ENCODE measurements at places on chromosomes 5 and 9.

DNA sequence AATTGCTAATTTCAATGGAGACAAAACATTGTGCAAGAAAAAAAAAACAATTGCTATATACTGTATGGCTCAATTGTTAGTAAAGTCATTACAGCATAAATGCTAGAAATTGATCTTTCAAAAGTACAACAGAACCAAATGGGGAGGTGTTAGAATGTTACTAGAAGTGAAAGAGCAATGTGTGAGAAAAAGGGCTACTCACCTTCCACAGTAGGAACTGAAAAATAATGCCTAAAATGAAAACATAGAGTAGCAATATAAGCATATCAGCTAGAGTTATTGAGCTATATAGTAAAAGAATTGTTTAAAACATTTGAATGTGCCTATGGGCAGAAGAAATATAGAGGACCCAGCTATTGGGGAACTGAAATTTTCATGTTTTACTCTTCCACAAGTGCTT, 10.9 kb upstream of the RXFP3 start:
- H3K4me1 ChIP-seq: peaks cover 4% of the 10 kb centered on the region
- H3K4me3 ChIP-seq: no peak overlapping the region
- DNase-seq: no peak
- H3K36me3 ChIP-seq: no peaks in the 10 kb centered on the region
- no peak overlapping the region for H3K27ac ChIP-seq

- peaks cover 25% of the 10 kb centered on the region for H3K4me1 ChIP-seq
- H3K4me3 ChIP-seq: no peak overlapping the region
- no peaks in the 10 kb centered on the region for H3K36me3 ChIP-seq
- no peaks in the 10 kb centered on the region for H3K27me3 ChIP-seq
- DNase-seq: no peak
Measured at GRCh38 chr5:126365446-126366198, 57.6 kb upstream of the GRAMD2B start.

GRCh38 chr9:99506747-99507348, 284.8 kb downstream of the SEC61B start:
- no peaks in the 10 kb centered on the region for H3K36me3 ChIP-seq
- H3K4me3 ChIP-seq: no peak overlapping the region
- no peak for DNase-seq
- H3K4me1 ChIP-seq: no peaks in the 10 kb centered on the region
- H3K27ac ChIP-seq: no peak overlapping the region

DNA sequence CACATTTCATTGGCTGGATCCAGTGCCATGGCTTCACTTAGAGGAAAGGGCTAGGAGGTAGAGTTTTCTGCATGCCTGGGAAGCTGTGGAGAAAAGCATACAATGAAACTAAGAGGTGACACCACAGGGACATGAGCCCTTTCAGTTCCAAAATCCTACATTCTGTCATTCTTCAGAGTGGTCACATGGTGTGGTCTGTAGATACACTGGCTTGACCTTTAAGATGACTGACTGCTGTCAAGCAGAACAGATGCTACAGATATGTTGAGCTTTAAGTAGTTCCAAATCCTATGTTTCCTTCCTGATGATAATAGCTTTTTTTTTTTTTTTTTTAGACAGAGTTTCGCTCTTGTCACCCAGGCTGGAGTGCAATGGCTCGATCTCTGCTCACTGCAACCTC, 26.2 kb downstream of the DMRT3 start:
- H3K4me1 ChIP-seq: no peaks in the 10 kb centered on the region
- H3K27me3 ChIP-seq: peaks cover 10% of the 10 kb centered on the region
- no peak overlapping the region for H3K27ac ChIP-seq
- no peak for DNase-seq

DNA sequence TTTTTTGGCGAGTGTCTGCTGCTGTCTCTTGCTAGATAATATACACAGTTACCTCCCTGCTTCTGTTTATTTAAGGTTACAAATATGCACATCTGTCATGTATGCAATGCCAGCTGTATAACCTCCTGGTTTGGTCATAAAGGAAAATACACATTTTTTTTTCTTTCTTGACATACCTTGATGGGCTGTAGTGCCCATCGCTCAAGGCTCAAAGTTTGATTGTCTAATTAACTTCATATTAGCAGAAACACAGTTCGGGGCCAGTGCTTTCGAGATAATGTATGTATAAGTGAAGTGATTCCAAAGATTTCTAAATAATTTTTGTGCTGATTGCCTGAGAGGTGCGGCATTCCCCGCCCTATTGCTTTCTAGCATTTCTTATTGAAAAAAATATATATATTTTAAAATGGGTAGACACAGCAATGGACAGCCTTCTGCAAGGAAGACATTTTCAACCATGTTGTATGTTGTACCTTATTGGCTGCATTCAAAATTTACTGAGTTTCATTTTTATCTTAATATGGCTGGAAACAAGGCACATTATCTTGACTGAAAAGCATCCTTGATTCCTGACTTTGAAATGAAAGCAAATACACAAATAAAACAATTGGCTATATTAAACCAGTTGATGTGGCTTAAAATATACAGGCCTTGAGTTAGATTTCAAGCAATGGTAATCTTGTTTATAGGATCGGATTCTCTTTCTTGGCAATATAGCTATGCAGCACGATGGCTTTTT, 206.2 kb downstream of the MEF2C start:
- H3K36me3 ChIP-seq: no peaks in the 10 kb centered on the region
- peaks cover 11% of the 10 kb centered on the region for H3K4me1 ChIP-seq
- H3K27me3 ChIP-seq: peaks cover 100% of the 10 kb centered on the region
- DNase-seq: no peak
- H3K27ac ChIP-seq: no peak overlapping the region

DNA sequence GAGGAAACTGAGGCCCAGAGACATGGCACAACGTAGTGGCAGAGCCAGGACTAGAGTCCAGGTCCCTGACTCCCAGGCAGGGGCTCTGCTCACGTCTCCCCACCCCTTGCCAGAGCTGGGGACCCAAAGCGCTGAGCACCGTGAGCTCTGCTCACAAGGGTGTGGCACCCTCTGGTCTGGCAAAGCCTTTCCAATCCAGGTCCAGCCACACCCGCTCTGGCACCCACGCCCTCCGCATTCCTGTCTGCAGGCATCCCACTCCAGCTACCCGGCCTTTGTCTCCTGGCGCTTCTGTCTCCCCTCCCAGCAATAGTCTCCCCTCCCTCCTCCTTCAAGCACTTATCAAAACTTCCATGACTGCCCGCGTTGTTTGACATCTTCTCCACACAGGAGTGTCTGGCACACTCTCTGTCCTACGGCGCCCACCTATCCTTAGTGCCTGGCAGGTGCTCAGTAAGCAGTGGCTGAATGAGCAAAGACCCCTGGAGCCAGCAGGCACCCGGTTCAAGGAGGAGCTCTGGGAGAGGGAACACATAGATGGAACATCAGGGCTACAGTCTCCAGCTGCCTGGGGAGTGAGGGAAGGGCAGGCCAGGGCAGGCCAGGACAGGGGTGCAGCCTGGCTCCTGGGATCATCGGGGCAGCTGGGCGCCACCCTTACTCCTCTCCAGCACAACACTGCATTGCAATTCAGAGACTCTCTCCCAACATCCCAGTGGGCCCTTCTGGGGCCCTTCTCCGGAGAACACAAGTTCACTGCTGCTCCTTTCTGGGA, 12.0 kb downstream of the HIGD2A start:
- no peak overlapping the region for H3K4me3 ChIP-seq
- H3K36me3 ChIP-seq: no peaks in the 10 kb centered on the region
- H3K4me1 ChIP-seq: no peaks in the 10 kb centered on the region
- DNase-seq: no peak
- no peak overlapping the region for H3K27ac ChIP-seq

DNA sequence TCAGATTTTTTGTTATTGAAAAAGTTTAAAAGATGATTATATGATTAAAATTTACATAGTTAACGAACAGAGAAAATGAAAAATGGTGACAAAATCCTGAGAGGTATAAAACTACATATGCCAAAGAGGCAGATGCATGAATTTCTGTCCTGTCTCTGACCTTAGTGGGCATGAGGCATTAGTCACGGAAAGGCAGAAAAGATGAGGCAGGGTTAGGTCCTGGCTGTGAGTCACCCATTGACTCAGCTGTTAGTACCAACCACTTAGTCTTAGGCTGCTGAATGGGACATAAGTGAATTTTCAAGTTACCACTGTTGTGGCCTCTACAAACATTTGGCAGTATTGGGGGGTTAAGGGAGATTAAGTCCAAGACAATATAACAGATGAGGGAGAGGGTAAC, 33.1 kb downstream of the RASA1 start:
- DNase-seq: no peak
- no peak overlapping the region for H3K4me3 ChIP-seq
- no peaks in the 10 kb centered on the region for H3K4me1 ChIP-seq

DNA sequence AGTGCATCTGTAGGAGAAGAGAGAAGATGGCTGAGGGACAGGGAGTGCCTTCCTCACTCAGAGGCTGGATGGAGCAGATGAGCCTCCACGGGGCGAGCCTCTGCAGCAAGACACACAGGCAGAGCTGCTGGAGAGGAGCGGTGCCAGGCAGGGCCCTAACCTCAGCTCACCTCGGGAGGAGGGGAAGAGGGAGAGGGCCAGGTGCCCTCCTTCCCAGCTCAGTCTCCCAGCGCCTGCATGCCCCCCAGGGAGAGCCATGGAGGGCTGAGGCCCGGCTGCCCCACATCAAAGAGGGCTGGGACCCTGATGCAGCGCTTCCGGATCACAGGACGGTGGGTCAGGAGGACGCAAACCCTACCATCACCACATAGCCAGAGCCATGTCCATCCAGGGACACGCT, 13.6 kb upstream of the SPATA31E1 start:
- H3K4me1 ChIP-seq: no peaks in the 10 kb centered on the region
- no peak overlapping the region for H3K4me3 ChIP-seq
- no peak overlapping the region for H3K27ac ChIP-seq
- DNase-seq: no peak

DNA sequence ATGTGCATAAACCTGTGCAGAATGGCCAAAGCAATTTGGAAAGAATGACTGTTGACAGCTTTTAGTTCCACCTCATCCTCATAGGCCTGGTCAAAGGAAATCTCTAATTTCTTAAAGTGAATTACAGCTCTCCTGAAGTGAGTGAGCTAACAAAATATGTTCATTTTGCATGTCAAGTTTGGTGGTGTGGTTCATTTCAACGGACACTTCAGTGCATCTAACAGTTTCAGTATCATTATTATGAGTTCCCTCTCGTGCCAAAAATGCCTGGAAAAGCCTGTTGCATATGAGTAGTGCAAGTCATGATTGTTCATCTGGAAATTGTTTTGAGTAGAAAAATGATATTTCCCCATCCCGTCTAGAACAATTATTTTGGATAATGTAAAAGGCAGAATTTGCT, 53.2 kb upstream of the HMHB1 start:
- H3K27ac ChIP-seq: no peak overlapping the region
- no peak for DNase-seq
- no peaks in the 10 kb centered on the region for H3K27me3 ChIP-seq
- H3K4me3 ChIP-seq: no peak overlapping the region
- H3K4me1 ChIP-seq: no peaks in the 10 kb centered on the region
- H3K36me3 ChIP-seq: no peaks in the 10 kb centered on the region
